ENCODE measurements at places on chromosomes 16 and 17.

DNA sequence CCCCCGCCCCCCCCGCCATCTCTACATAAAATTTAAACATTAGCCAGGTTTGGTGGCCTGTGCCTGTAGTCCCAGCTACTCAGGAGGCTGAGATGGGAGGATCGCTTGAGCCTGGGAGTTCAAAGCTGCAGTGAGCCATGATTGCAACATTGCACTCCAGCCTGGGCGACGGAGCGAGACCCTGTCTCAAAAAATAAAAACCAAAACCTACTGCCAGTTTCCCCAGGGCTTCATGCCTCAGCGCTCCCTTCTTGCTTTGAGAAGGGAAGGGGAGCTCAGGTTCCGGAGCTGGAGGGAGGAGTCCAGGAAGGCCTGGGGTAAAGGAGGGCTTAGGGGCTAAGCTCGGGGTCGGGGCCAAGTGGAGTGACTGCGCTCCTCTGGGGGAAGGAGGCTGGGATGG is 20.5 kb downstream of the PLCD3 start:
- DNase-seq: peak; percentile 28

- DNase-seq: no peak
Observed at GRCh38 chr16:14125708-14126107, 54.6 kb downstream of the MRTFB start.

GRCh38 chr17:19992803-19993713 is 15.4 kb upstream of the AKAP10 start:
- peak; percentile 85 for DNase-seq

GRCh38 chr17:79066963-79067362 is 7.7 kb upstream of the ENGASE start:
- no peak for DNase-seq

GRCh38 chr16:79182616-79183015 is 417.9 kb downstream of the MAF start:
- no peak for DNase-seq

- DNase-seq: no peak
Observed at GRCh38 chr17:57925361-57925990, 29.7 kb downstream of the CUEDC1 start.

DNA sequence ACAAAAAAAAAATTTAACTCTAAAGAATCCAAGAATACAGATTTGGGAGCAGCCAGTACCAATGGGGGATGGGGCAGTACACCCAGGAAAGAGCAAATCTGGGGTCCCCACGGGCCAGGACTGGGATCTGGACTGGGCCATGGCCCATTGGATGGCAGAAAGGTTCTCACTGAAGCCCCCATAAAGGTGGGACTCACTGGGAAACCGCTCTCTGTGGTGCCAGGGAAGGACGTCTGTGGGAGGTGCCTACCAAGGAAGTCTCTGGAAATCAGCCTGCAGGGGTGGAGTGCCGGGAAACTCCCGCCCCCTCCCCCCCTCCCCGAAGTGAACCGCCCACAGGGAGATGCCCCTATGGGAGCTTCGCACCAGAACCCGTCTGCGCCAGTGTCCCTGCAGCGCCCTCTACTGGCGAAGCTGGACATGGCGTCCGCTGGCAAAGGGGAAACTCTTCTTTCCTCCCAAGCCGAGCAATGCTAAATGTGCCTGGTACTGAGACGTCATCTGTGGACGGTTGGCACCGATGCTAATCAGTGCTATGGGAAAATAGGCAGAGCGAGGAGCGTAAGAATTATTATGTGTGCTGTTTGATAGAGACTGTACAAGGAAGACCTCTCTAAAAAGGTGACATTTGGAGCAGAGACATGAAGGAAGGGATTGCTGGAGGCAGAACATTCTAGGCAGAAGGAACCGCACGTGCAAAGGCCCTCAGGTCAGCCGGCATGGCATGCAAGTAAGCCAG is 671.1 kb downstream of the WWOX start:
- DNase-seq: peak; percentile 64

DNA sequence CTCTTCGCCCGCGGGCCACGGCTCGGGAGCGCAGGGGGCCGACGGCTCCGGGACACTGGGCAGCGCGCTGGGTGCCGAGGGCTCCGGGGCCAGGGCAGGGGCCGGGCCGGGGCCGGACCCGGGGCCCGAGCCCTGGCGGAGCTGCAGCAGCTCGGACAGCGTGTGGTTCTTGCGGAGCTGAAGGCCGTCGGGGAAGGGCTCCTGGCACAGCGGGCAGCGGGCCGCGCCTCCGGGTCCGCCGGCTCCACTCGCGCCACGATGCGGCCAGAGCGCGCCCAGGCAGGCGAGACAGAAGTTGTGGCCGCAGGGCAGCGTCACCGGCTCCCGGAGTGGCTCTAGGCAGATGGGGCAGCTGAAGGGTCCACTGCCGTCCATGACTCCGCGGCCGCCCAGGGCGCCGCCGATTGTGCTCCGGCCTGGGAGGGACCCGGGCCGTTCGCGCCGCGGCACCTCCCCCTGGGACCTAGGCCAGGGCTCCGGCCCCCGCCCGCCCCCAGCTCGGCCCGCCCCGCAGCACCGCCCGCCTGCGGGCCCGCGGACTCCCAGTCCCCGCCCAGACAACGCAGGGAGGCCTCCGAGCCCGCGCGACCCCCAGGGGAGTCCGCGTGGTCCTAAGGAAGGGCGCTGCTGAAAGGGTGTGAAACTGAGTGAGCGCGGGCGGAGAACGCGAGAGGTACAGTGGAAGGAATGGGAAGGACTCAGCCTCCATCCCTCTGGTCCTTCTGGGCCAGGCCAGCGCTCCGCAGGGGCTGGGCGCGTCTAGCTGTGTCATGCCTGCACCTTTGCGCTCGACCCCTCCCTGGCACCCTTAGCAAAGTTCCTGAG is at the start of gene TRIM47:
Gene TRIM47 (minus strand): TSS at position 408 of the 825 bp plus-strand sequence. CDS start 33 bp downstream, at position 375.
- no peak for DNase-seq

DNA sequence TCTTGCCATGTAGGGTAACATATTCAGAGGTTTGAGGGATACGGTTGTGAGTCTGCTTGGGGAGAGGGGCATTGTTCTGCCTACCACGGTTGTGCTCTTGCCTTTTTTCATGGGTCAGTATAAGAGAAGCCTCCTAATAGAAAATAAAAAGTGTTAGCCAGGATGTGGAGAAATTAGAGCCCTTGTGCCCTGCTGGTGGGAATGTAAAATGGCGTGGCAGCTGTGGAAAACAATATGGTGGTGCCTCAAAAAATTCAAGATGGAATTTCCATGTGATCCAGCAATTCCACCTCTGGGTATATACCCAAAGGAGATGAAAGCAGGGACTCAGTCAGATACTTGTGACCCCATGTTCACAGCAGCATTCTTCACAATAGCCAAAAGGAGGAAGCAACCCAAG is 14.2 kb upstream of the LRRC75A start:
- no peak for DNase-seq

- DNase-seq: no peak
Observed at GRCh38 chr17:75821552-75821951, 22.7 kb downstream of the UNC13D start.

DNA sequence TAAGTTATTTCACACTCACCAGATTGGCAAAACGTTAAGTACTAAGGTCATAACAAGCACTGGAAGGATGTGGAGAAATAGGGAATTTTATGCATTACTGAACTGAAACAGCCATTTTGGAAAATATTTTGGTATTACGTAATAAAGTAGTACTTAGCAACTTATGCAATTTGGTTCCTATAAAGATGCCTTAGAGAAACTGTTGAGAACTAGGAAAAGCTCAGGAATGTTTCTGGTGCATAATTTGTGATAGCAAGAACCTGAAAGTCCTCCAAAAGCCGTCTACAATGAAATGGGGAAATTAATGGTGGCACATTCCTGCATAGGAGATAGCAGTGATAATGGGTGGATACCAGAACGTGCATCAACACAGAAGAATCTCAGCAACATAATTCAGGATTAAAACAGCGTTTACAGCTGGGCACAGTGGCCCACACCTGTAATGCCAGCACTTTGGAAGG is 472.5 kb downstream of the WWOX start:
- DNase-seq: no peak
